Ascending aorta (tissue), 2 donors: ENCODE measurements at places on chromosomes 5 and 9.

DNA sequence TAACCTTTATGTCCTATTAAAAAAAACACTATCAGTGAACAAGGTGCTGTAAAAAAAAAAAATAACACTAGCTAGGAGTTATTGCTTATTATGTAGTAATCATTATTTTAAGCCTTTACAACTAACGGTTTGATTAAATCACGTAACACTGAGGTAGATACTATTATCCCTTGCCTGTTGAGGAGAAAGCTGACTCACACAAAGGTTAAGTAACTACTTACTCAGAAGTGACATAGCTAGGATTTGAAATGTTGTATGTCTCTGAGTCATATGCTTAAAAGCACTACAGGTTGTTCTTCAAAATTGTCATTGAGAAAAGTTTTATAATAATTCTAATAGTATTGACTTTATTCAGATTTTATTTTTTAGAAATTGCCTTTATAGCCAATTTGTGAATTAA lies 8.8 kb downstream of the TENT2 start:
- H3K27ac ChIP-seq: no peak overlapping the region
- H3K27me3 ChIP-seq: no peaks in the 10 kb centered on the region
- no peak overlapping the region for H3K4me3 ChIP-seq
- H3K36me3 ChIP-seq: peaks cover 46% of the 10 kb centered on the region
- DNase-seq: no peak

DNA sequence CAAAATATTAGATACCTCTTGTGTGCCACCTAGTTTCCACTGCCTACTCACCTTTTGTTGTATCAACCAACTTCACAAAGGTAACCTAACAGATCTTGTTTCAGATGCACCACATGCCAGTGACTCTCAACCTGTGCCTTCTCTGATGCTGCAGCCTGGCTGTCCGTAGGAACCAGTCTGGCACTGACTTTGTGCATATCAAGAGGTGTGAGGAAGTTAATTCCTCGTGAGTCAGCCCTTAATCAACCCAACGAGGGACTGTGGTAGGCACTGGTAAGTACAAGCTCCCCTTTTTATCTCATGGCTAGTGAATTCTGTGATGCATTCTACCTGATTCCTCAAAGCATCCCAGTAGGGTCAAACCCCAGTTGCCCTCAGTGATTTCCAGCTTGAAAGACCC lies 215.4 kb upstream of the CTNND2 start:
- no peak overlapping the region for H3K4me3 ChIP-seq
- DNase-seq: no peak
- no peaks in the 10 kb centered on the region for H3K27me3 ChIP-seq
- no peaks in the 10 kb centered on the region for H3K36me3 ChIP-seq
- no peak overlapping the region for H3K27ac ChIP-seq
- no peaks in the 10 kb centered on the region for H3K4me1 ChIP-seq

GRCh38 chr9:111527347-111527746 lies 2.4 kb downstream of the ZNF483 start:
- DNase-seq: no peak
- no peak overlapping the region for H3K4me3 ChIP-seq
- H3K27me3 ChIP-seq: no peaks in the 10 kb centered on the region
- H3K36me3 ChIP-seq: peaks cover 53% of the 10 kb centered on the region
- H3K27ac ChIP-seq: no peak overlapping the region
- no peaks in the 10 kb centered on the region for H3K4me1 ChIP-seq

DNA sequence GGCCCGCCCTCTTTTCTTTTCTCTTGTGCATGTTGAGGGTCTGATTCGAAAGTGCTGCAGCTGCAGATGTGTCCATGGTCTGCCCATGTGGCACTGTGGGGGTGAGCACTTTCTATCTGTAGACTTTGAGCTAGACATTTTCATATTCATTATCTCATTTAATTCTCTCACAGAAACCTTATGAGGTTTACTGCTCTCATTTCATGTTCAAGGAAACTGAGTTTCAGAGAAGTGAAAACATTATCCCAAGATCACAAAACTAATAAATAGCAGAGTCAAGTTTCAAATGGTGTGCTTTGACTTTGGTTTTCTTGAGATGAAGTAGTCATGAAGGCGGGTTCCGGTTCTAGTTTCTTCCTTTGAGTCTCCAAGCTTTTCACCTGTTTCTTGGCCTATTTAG lies 536.5 kb upstream of the ZNF462 start:
- no peaks in the 10 kb centered on the region for H3K4me1 ChIP-seq
- H3K36me3 ChIP-seq: no peaks in the 10 kb centered on the region
- no peak overlapping the region for H3K27ac ChIP-seq

DNA sequence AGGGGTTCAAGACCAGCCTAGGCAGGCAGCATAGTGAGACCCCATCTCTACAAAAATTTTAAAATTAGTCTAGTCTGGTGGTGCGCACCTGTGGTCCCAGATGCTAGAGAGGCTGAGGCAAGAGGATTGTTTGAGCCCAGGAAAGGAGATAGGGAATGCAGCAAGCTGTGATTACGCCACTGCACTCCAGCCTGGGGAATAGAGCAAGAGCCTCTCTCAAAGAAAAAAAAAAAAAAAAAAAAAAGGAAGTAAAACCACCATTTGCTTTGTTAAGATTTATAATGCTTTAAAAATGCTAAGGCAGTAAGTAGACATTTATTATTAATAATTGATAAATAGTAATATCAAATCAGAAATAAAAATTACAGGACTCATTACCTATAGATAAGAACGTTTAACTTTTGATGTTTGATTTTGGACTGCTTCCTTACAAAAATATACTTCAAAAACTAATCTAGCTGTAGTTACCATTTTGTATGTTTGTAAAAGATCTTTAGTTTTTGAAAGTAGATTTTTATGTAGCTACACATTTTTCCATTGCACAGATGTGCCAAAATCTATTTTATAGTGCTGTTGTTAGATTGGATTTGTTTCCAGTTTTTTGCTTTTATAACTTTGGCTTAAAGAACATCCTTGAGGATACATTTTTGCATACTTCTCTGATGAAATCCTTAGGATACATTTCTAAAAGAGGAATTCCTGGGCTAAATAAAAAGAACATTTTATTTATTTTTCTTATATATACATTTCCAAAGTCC lies 86.4 kb downstream of the INIP start:
- H3K4me1 ChIP-seq: no peaks in the 10 kb centered on the region
- no peak overlapping the region for H3K27ac ChIP-seq
- no peaks in the 10 kb centered on the region for H3K36me3 ChIP-seq

GRCh38 chr9:126417043-126417442 lies 90.4 kb downstream of the MVB12B start:
- H3K36me3 ChIP-seq: peaks cover 7% of the 10 kb centered on the region
- H3K4me1 ChIP-seq: no peaks in the 10 kb centered on the region
- H3K4me3 ChIP-seq: no peak overlapping the region
- no peak overlapping the region for H3K27ac ChIP-seq
- H3K27me3 ChIP-seq: no peaks in the 10 kb centered on the region
- DNase-seq: no peak

DNA sequence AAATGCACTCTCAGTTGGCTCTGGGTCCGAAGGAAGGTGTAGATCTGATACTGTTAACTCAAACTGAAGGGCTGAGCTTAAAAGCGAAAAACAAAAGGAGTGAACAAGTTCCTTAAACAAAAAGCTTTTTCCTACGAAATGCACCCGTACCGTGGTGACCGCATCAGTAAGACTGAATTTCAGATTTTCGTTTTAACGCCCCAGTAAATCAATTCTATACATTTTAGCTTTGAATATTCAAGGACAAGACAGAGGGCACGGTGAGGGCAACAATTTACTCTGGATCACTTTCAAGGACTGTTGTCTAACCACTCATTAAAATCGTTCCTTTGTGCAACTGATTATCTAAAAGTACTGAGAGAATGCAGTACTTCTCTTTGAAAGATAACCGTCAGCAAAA lies 1.9 kb downstream of the HOMER1 start:
- no peaks in the 10 kb centered on the region for H3K4me1 ChIP-seq
- no peak for DNase-seq
- H3K4me3 ChIP-seq: no peak overlapping the region
- no peaks in the 10 kb centered on the region for H3K27me3 ChIP-seq

- no peaks in the 10 kb centered on the region for H3K36me3 ChIP-seq
- no peaks in the 10 kb centered on the region for H3K4me1 ChIP-seq
- H3K4me3 ChIP-seq: no peak overlapping the region
- no peaks in the 10 kb centered on the region for H3K27me3 ChIP-seq
Measured at GRCh38 chr9:134299883-134300282, 26.4 kb upstream of the RXRA start.

- H3K27me3 ChIP-seq: no peaks in the 10 kb centered on the region
- no peak overlapping the region for H3K27ac ChIP-seq
- no peaks in the 10 kb centered on the region for H3K4me1 ChIP-seq
- DNase-seq: no peak
- H3K4me3 ChIP-seq: no peak overlapping the region
Measured at GRCh38 chr9:93904649-93905472, 50.3 kb downstream of the BARX1 start.

GRCh38 chr5:169538944-169539343 lies 44.6 kb upstream of the SPDL1 start:
- no peaks in the 10 kb centered on the region for H3K4me1 ChIP-seq
- H3K27me3 ChIP-seq: no peaks in the 10 kb centered on the region
- H3K36me3 ChIP-seq: no peaks in the 10 kb centered on the region
- no peak for DNase-seq
- no peak overlapping the region for H3K27ac ChIP-seq

DNA sequence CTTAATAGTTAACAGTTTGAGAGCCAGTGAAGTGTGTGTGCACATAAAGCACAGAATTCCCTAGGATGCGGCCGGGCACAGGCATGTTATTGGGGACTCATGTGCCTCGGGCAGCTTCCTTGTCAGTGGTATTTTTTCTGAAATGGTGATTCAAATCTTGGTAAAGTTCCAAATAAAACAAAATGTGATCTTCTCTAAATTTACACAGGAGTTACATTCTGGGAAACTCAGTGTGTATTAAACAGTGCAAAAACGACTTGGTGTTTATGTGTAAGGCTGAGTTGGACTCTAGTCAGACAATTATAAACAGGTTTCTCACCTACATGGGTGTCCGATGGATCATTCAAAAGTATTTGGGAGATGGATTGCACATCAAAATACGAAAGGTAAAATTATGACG lies 48.9 kb downstream of the BOD1 start:
- no peaks in the 10 kb centered on the region for H3K4me1 ChIP-seq
- H3K36me3 ChIP-seq: no peaks in the 10 kb centered on the region
- H3K27ac ChIP-seq: no peak overlapping the region
- no peak for DNase-seq
- H3K4me3 ChIP-seq: no peak overlapping the region

GRCh38 chr9:117245175-117245829 lies 169.6 kb downstream of the ASTN2 start:
- DNase-seq: no peak
- no peaks in the 10 kb centered on the region for H3K27me3 ChIP-seq
- no peak overlapping the region for H3K27ac ChIP-seq
- no peaks in the 10 kb centered on the region for H3K4me1 ChIP-seq

- no peak overlapping the region for H3K27ac ChIP-seq
- no peaks in the 10 kb centered on the region for H3K27me3 ChIP-seq
- no peak overlapping the region for H3K4me3 ChIP-seq
- no peak for DNase-seq
- H3K4me1 ChIP-seq: no peaks in the 10 kb centered on the region
Measured at GRCh38 chr5:171899792-171900191, 106.6 kb downstream of the FBXW11 start.

DNA sequence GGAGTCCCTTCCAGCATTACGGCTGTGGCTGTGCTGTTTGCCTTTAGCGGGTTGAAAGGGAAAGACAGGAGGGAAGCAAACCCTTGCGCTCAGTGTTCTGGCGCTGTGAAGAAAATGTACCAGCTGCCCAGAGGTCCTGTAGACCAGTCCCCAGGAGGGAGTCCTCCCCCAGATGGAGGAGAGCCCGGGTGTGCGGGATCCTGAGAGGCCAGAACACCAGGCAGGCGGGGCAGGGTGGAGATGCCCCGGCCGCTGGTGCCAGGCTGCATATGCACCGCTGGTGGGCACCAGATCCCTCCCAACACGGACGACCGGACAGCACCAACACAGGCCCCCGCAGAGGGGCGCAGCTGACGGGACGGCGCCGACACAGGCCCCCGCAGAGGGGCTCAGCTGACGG lies 37.2 kb upstream of the SLC9A3 start:
- H3K27me3 ChIP-seq: no peaks in the 10 kb centered on the region
- no peak overlapping the region for H3K4me3 ChIP-seq
- no peak for DNase-seq

DNA sequence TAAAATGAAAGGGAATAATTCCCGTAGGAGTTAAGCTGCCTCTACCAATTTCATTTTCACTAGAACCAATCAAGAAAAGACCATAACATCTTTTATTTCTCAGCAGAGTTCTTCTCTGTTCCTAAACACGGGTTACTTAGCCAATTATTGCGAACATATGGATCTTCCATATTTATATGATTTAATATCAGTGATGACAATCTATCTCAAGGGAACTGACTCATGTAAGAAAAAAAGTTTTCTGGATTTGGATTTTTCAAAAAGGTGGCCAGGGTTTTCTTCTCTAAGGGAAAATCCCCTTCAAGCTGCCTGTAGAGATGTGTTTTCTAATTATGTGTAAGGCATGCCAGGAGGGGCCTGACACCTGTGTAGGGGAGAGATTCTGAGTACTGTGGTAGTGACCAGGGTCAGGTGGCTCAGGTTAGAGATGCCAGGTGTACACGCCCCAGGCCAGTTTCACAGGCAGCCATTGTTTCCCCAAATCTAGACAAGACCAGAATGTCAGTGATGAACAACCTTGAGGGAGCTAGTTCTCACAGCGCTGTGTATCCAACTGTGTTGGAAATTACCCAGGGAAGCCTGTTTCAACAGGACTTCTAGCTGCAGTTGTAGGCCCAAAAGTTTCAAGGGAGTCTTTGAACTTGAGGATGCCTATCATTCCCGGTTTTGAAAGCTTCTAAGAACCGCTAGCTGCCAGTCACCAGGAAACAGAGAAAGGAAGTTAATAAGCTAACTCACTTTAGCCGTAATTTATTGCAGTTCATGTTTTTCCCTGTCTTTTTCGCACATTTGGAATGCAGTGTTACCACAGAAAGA lies 572.5 kb upstream of the RGMB start:
- no peaks in the 10 kb centered on the region for H3K36me3 ChIP-seq
- no peak for DNase-seq
- H3K4me3 ChIP-seq: no peak overlapping the region
- H3K27ac ChIP-seq: no peak overlapping the region
